ENCODE measurements at places on chromosomes 2 and 18.

- H3K27me3 ChIP-seq: no peaks in the 10 kb centered on the region
- H3K4me1 ChIP-seq: no peaks in the 10 kb centered on the region
- H3K4me3 ChIP-seq: no peak overlapping the region
Measured at GRCh38 chr2:42834161-42834560, 41.8 kb upstream of the HAAO start.

DNA sequence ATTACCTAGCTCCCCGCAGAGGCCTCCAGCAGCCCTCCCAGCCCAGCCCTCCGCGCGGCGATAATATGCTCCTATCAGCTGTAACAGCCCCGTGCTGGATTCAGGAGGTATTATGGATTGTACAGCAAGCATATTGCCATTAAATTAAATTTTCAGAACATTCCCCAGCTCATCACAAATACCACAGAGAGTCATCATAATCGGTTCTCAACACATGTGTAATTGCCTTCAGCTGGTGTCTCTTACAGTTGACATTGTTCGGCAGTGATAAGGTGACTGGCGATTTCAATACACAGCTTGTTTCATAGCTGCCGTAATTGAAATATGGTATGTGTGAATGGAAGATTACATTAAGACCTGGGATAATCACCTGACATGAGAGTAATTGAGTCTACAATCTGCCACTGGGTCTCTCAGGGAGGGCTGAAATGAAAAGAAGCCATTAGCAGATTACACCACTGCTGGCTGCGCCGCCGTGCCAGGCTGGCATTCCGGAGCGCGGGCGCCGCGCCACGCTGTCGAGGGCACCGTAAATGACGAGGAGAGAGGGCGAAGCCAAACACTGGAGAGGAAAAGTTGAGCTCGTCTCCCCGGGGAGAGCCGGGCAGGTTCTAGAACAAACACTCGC lies 549.4 kb upstream of the SALL3 start:
- no peak for DNase-seq
- H3K36me3 ChIP-seq: no peaks in the 10 kb centered on the region
- no peak overlapping the region for H3K27ac ChIP-seq
- H3K4me1 ChIP-seq: no peaks in the 10 kb centered on the region
- no peaks in the 10 kb centered on the region for H3K27me3 ChIP-seq

GRCh38 chr2:138819964-138820363 lies 39.8 kb upstream of the NXPH2 start:
- H3K4me1 ChIP-seq: no peaks in the 10 kb centered on the region
- no peak for DNase-seq
- H3K4me3 ChIP-seq: no peak overlapping the region
- H3K27ac ChIP-seq: no peak overlapping the region

GRCh38 chr2:153354377-153354776 lies 124.2 kb downstream of the RPRM start:
- no peaks in the 10 kb centered on the region for H3K36me3 ChIP-seq
- no peak for DNase-seq
- H3K27ac ChIP-seq: no peak overlapping the region
- no peaks in the 10 kb centered on the region for H3K27me3 ChIP-seq
- no peak overlapping the region for H3K4me3 ChIP-seq

DNA sequence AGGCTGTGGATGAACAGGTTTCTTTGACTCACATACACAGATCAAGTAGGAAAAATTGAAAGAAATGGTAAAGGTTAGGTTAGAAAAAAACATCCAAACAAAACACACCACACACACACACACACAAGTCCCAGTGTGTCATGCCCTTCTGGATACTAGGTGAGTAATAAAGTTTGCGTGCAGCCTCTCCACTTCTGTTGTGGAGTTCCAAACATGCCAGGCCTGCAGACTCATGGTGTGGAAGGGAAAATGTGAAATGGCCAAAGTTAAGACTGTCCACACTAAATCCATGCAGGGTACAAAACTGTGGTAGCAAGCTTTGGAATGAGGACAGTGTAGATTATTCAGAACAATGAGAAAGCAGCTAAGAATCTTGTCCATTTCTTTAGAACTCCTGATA lies 114.6 kb downstream of the IKZF2 start:
- no peaks in the 10 kb centered on the region for H3K36me3 ChIP-seq
- H3K4me3 ChIP-seq: no peak overlapping the region
- H3K4me1 ChIP-seq: no peaks in the 10 kb centered on the region
- no peak overlapping the region for H3K27ac ChIP-seq

- H3K36me3 ChIP-seq: no peaks in the 10 kb centered on the region
- H3K27me3 ChIP-seq: no peaks in the 10 kb centered on the region
- no peaks in the 10 kb centered on the region for H3K4me1 ChIP-seq
- no peak overlapping the region for H3K27ac ChIP-seq
- no peak for DNase-seq
Measured at GRCh38 chr18:72908181-72908580, 40.4 kb upstream of the NETO1 start.

- H3K27me3 ChIP-seq: no peaks in the 10 kb centered on the region
- no peak overlapping the region for H3K27ac ChIP-seq
- no peak for DNase-seq
- H3K4me3 ChIP-seq: no peak overlapping the region
Measured at GRCh38 chr2:96135621-96136020, 2.7 kb downstream of the ASTL start.

DNA sequence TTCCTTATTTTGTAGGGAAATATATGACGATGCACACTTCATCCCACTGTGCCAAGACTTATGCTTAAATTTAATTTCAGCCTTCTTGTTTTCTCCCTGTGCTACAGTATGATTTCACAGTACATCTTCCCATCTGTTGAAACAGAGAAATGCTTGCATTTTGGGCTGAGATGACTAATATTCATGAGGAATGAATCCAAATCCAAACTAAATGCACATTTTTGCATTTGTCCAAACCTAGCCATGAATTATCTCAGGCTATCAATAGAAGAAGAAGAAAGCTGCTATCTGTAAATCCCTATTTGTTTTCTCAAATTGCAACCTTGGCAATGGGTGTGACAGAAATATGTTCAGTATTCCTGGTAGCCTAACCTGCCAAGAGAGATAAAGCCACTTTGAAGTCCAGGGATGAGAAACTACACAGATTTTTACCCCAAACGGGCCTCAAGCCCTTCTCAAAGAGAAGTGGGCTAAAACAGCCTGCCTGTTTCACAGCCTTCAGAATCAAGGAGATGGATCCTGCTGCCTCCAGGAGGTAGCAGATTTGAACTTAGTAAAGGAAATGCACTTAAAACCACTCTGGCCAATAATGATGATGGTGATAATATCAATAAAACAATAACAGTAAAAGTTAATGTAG lies 306.9 kb upstream of the NT5C1B start:
- no peaks in the 10 kb centered on the region for H3K4me1 ChIP-seq
- DNase-seq: no peak
- no peaks in the 10 kb centered on the region for H3K36me3 ChIP-seq
- no peak overlapping the region for H3K4me3 ChIP-seq

DNA sequence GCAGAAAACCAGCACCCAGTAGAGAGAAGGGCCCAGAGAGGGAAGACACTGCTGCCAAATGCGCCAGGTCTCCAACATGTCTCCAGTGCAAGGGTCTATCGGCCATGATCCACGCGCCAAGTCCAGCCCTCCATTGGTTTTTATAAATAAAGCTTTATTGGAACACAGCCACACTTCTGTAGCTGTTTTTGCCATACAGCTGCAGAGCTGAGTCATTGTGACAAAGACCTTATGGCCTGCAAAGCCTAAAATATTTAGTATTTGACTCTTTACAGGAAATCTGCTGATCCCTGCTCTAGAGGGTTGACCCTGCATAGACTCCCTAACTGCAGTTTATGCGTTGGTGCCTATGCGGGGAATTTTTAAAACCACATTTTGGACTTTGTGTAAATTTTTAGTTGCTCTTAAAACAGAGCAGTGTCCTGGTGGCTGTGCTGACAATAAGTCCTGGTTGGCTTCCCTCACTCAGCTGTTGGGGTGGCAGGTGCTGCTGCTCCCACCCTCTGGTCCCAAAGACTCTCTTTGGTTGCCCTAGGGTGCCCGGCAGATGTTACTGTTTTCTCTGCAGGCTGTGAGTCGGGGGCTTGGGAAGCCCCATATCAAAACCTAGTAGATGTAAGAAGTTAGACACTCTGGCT lies 154.9 kb downstream of the CTIF start:
- H3K27ac ChIP-seq: no peak overlapping the region
- no peak overlapping the region for H3K4me3 ChIP-seq
- DNase-seq: no peak
- no peaks in the 10 kb centered on the region for H3K4me1 ChIP-seq
- no peaks in the 10 kb centered on the region for H3K27me3 ChIP-seq

GRCh38 chr2:25617948-25618646 lies 55.3 kb downstream of the DTNB start:
- H3K4me3 ChIP-seq: no peak overlapping the region
- no peaks in the 10 kb centered on the region for H3K27me3 ChIP-seq
- no peaks in the 10 kb centered on the region for H3K4me1 ChIP-seq

DNA sequence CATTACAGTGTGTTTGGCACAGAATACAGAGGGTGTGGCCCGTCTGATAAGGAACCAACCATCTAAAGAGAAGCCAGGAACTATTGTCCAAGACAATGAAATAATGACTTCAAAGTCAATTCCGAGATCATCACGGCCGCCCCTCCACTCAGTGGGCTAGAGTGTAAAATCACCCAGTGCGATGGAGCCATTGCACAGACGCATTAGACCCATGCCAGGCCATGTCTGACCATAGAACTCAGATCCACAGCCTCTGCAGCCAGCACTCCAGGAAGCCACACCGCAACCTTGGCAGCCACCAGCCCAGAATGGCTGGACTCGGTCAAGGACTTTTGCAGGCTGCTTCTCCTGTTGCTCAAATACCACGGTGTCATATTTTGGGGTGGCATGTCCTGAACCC lies 835.7 kb downstream of the DCDC2C start:
- no peak overlapping the region for H3K27ac ChIP-seq
- no peaks in the 10 kb centered on the region for H3K36me3 ChIP-seq
- H3K4me1 ChIP-seq: no peaks in the 10 kb centered on the region
- no peaks in the 10 kb centered on the region for H3K27me3 ChIP-seq
- DNase-seq: no peak

GRCh38 chr18:32629292-32629691 lies 143.5 kb downstream of the KLHL14 start:
- DNase-seq: no peak
- no peaks in the 10 kb centered on the region for H3K36me3 ChIP-seq
- no peaks in the 10 kb centered on the region for H3K27me3 ChIP-seq

DNA sequence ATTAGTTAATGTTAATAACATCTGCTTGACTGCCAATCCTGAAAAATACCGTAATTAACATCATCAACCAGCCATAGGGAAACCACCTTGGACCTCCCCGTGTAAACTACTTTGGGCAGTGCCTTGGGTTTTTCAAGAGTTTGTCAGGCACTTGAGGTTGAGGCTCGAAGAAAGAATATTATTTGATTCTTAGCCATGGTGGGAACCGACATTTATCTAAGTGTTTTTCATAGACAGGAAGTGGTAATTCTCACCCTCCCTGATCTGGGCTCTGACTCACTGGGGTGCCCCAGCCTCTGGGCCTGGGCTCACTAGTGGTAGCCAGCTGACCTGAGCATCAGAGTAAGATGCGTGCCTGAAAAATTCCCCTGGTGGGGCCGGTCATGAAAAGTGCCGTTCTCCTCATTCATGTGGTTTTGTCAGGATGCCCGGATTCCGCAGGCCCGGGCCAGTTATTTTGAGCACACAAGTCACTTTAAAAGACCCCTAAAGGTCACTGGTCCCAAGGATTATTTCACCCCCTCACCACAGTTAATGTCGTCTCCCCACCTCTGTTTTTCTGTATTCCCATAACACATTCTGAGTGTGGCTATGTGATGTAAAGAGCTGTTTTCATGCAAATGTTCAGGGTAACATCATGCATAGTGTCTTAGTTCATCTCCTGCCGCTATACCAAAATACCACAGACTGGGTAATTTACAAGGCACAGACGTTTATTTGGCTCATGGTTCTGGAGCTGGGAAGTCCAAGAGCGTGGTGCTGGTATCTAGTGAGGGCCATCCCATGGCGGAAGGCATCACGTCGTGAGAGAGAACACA lies 21.6 kb upstream of the SPATA3 start:
- no peak overlapping the region for H3K4me3 ChIP-seq
- no peaks in the 10 kb centered on the region for H3K4me1 ChIP-seq
- DNase-seq: peak; percentile 35

DNA sequence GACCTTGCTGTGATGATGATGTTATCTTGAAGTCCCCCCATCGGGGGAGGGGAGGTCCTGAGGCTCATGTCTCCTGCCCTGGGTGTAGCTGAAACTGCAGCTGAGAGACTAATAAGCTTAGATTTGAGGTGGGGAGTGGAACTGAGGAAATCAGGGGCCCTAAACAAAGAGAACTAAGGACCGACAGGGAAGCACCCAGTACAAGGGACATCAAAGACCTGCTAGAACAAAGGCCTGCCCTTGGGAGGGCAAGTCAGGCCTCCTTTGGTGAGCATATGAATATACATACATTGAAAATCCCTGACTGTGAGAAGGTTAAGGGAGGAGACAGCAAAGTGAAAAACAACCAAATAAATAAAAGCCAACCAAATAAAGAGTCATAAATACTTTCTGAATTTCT lies 1132.5 kb upstream of the CELF4 start:
- H3K4me3 ChIP-seq: no peak overlapping the region
- no peak overlapping the region for H3K27ac ChIP-seq
- H3K27me3 ChIP-seq: no peaks in the 10 kb centered on the region
- no peak for DNase-seq
- no peaks in the 10 kb centered on the region for H3K4me1 ChIP-seq
- H3K36me3 ChIP-seq: no peaks in the 10 kb centered on the region

DNA sequence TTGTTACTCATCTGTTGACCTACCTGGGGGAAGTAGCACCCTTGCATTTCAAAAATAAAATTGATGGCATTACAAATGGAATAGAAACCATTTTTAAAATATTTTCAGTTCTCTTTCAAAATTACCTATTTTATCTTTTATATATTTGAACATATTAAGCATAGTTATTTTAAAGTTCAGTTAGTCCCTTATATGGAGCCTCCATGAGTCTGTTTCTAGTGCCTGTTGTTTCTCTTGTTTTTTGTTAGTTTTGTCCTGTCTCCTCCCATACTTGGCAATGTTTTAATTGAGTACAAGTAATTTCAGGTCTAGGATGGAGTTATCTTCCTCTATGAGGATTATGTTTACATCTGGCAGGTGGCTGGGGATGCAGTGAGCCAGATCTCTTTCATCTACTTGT lies 5.9 kb upstream of the KCNIP3 start:
- no peaks in the 10 kb centered on the region for H3K27me3 ChIP-seq
- no peak overlapping the region for H3K27ac ChIP-seq
- no peak overlapping the region for H3K4me3 ChIP-seq
- H3K36me3 ChIP-seq: no peaks in the 10 kb centered on the region

GRCh38 chr18:71223486-71223885 lies 934.6 kb downstream of the SOCS6 start:
- H3K36me3 ChIP-seq: no peaks in the 10 kb centered on the region
- no peak overlapping the region for H3K27ac ChIP-seq
- DNase-seq: no peak
- no peaks in the 10 kb centered on the region for H3K27me3 ChIP-seq
- H3K4me1 ChIP-seq: no peaks in the 10 kb centered on the region
- no peak overlapping the region for H3K4me3 ChIP-seq

DNA sequence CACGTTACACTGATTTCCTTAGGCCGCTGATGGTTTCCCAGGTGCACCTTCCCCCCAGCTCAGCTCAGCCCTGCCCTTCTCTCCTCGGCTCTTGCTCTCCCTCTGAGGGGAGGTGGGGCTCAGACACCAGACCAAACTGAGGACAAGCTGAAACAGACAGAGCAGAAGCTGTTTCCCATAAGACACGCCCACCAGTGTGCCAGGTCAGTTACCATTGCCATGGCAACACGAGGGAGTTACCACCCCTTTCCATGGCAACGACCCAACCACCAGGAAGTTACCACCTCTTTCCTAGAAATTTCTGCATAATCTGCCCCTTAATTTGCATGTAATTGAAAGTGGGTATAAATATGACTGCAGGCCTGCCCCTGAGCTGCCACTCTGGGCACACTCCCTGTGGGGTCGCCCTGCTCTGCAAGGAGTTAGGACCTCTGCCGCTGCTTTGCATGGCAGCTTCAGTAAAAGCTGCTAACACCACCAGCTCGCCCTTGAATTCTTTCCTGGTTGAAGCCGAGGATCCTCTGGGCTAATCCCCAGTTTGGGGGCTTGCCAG lies 120.9 kb upstream of the SMIM21 start:
- no peak overlapping the region for H3K27ac ChIP-seq
- H3K4me1 ChIP-seq: no peaks in the 10 kb centered on the region

Measured in right lobe of liver (tissue), 6 donors.